ENCODE measurements at places on chromosomes 5 and 9.

GRCh38 chr9:75152416-75152815 lies 64.1 kb downstream of the OSTF1 start:
- no peak for DNase-seq

DNA sequence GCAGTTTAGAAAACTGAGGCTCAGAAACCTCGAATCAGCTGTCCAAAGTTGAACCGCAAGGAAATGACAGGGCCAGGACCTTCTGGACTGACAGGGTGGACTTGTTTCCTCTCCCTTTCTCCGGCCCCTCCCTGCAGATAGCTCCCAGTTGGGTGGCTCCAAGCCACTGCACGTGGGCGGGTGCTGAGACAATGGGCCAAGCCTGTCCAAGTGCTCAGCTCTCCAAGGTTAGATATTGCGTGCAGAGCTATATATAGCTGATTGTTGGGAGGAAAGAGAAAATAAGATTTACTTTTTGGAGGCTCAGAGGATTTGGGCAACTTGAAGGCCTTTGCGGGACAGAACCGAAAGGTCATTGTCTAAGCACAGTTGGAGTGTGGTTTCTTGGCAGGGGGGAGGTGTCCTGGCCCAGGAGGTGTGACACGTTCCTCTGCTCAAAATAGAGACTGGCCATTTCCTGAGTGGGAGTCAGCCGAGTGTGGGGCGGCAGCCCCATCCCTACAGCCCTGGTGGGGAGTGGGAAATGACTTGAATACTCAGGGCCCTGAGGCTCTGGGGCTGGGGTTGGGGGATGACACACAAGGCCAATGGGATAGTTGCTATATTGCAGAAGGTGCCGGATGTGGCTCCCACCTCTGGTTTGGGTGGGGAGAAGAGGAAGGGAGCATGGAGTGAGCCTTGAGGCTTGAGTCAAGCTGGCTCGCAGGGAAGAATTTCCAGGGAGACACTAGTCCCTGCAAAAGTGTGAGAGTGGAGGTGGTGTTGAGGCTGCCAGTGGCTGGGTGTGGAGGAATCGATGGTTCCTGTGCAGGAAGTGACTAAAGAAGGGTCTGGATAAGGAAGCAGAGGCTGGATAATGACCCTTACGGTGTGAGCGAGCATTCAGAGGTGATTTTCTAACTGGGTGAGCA lies 44.4 kb upstream of the SMAD5 start:
- no peak for DNase-seq

DNA sequence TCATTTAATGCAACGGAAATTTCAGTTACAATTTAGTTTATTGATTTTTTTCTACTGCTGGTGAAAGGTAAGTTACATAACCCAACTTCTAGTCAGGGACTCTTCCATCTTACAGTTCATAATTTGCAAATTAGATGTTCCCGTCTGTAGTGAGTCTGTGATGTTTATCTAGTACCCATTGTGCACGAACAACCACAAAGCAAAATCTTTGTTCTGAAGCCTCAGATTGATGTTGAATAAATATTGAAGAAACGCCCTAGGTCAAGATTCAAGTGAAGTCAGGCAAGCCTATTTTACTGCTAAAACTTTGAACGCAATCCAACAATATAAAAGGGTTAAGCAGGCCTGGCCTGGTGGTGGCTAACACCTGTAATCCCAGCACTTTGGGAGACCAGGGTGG lies 43.1 kb downstream of the BASP1 start:
- DNase-seq = no peak

GRCh38 chr5:173315495-173316338 lies 12.5 kb downstream of the STC2 start:
- peak; percentile 75 for DNase-seq

DNA sequence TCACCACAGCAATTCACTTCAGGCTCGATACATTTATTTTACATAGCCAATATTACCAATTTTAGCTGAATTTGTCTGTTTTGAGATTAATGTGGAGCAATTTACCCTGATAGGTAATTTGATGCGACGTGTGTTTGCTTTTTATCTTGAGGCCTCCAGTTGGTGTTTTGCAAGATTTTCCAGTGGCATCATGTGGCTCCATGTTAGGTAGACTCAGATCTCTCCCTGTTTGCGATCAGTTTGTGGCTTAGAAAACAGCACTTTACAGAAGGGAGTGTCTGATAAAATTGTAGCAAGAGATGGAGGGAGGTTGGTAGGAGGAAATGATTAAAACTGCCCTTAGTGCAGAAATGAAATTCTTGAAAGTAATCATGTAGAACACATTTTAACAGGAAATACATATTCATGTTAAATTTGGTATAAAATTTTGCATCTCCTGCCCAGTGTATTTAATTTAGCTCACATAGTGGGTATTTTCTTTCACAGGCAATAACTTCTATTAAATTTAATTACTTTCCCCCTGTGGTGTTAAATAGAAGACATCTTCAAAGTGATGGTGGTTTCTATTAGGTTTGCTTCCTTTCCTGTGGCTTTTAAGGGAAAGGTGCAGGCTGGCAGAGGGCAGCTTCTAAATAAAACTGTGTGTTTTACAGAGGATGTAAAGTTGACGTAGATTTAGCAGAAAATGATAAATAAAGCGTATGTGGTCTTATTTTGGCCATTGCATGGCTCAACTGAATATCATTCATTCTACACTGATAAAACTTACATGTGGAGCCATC lies 135.8 kb downstream of the KDM4C start:
- DNase-seq = no peak

DNA sequence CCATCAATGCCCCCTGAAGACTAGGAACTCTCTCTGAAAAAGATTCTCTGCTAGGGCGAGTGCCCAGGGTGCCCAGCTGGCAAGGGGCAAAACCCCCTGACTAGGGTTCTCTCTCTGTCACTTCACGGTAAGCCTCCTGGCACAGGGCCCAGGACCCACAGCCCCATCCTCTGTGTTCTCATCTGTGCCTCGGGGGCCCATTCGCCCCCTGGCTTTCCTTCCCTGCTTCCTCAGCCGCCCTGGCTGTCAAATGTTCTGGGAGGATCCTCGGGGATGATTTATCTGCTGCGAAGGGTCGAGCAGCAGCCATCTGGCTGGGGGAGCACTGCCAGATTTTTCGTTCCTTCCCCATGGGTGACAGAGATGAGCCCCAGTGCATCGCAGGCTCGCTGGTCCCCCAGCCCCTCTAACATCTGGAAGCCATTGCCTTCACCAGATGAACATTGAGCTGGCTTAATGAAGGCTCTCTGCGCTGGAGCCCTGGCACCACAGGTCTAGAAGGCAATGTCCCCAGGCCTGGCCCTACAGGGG lies 24.2 kb downstream of the HMCN2 start:
- no peak for DNase-seq

DNA sequence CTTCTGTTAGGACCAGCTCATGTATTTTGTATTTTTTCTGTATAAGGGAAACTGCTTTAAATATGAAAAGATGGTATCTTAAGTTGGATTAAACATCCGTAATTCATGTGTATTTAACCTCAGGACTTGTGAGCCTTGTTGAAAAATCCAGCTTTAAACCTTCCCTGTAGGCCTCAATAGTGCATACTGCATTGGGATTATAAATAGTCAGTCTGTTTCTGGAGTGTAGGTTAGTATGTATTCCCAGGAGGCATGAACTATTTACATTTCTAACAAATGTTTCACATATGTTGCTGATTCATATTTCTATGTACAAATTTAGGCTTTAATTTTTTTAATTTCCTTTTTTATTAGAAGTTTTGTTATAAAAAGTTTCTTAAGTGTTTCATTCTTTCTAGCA lies 137.9 kb upstream of the GRHPR start:
- DNase-seq = peak; percentile 17

DNA sequence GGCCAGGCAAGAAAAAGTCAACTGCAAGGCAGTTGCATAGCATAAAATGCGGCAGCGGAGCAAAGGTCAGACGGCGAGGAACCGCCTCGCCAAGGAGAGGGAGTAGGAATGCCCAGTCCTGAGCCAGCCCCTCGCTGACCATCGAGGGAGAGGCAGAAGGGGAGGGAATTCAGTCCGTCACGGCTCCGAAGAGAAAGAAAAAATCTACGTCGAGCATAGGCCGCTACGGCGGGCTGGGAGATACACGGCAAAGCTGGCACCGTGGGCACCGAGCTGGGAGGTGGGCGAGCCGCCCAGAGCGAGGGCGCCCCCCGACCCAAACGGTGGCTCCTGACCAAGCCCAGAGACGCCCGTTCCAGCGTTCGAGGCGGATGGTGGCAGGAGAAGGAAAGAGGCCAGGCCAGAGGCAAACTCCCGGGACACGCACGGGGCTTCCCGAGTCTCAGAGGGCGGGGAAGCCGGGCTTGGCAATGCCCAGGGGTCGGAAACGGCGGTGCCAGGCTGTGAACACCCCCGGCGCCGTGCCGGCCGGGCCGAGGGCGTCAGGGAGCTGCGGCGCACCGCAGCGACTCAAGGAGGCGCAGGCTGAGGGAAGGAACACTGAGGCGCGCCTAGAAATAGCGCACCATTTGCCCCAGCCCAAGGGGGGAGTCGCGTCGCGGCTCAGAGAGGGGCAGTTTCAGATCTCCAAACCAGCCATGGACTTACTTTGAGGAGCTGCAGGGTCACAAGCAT lies 518 bp downstream of the SPRY4 start:
- DNase-seq = no peak

GRCh38 chr5:95177456-95177855 lies 107.4 kb downstream of the MCTP1 start:
- DNase-seq = no peak

DNA sequence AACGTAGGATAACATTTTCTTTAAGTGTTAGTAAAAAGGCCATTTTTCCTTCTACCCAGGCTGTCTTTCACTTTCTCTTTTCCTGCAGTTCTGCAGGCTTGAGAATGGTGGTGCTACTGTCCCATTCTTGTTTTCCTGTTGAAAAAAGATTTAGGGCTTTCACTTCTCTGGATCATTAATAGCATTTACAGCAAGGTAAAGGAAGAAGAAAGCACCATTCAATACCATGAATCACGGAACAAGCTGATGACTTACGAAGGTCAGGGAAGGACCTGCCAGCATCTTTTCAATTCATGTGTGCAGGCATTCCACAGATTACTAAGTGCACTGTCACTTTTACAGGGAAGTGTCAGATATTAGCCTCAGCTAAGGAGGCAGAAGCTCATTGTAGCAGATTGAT lies 292.8 kb downstream of the YTHDC2 start:
- DNase-seq = peak; percentile 48

DNA sequence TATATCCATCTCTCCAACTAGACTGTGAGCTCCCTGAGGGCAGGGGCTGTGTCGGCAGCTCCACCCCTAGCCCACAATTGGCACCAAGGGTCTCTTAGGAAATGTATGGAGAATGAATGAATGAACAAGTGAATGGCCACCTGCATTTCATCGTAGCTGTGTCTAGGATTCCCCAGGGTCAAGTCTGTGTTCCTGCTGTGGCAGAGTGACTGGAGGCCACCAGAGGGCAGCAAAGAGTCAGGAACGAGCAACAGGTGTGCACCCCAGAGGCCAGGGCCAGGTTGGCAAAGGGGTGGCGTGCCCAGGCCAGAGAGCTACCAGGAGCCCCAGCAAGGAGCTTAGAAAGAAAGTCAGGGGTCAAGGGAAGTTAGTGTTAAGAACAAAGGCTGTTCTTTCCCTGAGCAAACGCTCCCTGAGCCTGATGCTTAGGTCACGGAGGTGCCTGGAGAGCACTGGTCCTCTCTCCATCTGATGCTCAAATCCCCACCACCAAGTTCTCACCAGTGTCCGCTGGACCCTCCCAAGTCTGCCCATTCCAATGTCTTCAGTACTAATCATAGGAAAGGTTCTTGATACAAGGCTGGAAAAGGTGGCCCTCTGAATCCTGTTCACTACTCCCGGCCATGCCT lies 160.7 kb downstream of the PAX5 start:
- peak; percentile 64 for DNase-seq
